ENCODE measurements at places on chromosomes 6 and 20.

DNA sequence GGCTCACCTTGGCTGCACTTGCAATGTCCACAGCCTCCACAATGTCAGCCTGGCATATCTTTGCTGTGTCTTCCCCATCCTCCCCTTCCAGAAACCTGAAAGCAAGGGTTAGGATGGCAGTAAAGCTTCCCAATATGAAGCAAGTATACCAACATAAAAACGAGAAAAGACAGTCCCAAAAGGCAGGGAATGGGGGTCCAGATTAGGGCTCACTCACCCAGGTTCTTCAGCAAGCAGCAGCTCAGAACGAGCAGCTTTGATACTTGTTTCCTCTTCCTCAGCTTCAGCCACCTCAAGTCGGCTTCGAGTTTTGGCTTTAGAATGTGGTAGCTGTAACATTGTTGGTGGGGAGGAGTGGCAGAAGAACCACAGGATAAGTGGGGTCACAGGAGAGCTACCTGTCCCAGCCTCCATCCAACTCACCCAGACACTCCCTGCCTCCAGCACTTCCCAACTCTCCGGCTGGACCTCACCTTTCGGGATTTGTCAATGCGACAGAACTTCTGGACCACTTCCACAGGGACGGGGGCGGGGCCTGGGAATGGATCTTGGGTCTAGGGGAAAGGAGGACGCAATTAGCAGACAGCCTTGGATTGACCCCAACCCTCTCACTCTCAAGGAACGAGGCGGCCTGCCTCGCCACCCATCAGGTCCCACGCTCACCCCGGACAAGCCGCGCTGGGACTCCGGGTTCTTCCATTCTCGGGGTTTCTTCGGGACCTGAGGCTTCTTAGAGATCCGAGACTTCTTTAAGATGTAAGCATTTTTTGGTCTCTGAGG lies 708 bp downstream of the WDR46 start:
- DNase-seq: no peak

DNA sequence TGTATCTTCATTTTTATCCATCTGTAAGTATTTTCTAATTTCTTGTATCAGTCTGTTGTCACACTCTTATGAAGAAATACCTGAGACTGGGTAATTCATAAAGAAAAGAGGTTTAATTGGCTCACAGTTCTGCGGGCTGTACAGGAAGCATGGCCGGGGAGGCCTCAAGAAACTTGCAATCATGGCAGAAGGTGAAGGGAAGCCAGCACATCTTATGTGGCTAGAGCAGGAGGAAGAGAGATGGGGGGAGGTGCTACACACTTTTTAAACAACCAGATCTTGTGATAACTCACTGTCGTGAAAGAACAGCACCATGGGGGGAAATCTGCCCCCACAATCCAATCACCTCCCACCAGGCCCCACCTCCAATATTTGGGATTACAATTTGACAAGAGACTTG lies 10.9 kb upstream of the BCKDHB start:
- DNase-seq: no peak

DNA sequence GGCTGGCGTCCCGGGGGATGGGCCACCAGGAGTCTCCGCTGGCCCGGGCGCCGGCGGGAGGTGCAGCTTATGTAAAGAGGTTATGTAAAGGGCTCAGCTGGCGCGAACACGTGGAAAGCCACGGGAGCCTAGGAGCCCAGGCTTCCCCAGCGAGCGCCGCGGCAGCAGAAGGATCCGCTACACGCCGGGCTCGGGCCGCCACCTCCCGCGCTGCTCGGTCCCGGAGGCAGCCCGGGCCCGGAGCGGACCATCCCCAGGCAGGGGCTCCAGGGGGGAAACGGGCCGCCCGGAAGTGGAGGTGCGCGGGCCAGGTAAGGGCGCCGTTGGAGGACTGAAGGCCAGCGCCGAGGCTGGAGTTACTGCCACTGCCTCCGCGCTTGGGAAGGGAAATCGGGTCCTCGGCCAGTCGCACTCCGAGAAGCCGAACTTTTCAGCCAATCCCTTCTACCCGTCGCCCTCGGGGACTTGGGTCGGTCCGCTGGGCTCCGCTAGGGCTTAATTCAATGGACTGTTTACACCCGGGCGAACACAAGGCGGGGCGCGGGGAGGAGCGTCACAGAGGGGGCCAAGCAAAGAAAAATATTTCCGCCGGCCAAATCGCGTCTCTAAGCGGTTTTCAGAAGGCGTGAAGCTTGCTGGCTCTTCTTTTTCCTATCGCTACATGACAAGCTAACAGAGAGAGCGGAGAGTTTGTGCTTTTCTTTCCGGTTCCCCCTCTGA lies 398 bp downstream of the STK35 start:
- peak; percentile 91 for DNase-seq

DNA sequence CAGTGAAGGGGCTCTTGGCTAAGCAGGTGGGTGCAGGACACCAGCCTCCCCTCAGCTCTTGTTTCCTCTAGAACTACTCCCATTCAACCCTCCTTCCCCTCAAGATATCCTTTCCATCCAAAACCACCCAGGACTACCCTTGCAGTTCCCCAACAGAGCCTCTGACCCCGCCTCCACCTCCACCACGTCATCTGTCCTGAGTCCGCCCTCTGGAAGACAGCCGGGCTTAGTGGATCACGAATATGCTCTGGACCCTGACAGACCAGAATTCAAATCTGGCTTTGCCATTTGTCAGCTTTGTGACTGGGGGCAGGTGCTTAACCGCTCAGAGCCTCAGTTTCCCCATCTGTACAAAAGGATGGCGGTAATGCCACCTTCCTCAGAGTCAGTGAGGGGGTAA lies 31.4 kb downstream of the TFEB start:
- no peak for DNase-seq

- no peak for DNase-seq
Measured at GRCh38 chr20:33539129-33539528, 49.2 kb downstream of the CBFA2T2 start.

DNA sequence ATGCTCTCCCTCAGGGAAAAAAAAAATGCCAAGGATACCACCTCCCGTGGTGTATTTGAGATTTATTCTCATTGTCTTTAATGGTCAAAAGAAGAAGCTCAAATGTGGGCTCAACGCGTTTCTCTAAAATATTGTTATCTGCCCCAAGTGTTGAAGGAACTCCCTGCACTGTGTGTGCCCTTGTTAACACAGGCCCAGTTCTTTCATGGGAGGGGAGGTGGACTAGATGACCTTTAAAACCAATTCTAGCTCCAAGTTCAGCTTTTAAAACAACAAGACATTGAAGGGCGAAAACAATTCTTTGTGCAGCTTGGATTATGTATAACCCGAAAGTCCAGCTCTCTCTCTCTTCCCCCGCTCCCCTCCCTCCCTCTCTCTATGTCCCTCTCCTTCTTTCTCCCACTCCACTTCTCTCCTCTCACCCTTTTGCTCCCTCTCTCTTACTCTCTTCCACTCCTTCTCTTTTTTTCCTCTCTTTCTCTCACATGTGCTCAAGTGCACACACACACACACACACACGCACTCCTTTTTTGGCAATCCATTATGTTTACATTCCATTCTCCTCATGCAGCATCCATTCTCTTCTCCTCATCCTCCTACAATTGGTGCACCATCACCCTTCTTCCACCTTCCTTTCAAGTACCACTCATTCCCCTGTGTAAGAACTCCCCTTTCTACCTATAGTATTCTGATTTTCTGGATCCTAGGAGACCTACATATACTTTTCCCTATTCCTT lies 8.5 kb downstream of the HLA-DMB start:
- no peak for DNase-seq

- no peak for DNase-seq
Measured at GRCh38 chr6:53752856-53753255, 41.9 kb upstream of the LRRC1 start.

DNA sequence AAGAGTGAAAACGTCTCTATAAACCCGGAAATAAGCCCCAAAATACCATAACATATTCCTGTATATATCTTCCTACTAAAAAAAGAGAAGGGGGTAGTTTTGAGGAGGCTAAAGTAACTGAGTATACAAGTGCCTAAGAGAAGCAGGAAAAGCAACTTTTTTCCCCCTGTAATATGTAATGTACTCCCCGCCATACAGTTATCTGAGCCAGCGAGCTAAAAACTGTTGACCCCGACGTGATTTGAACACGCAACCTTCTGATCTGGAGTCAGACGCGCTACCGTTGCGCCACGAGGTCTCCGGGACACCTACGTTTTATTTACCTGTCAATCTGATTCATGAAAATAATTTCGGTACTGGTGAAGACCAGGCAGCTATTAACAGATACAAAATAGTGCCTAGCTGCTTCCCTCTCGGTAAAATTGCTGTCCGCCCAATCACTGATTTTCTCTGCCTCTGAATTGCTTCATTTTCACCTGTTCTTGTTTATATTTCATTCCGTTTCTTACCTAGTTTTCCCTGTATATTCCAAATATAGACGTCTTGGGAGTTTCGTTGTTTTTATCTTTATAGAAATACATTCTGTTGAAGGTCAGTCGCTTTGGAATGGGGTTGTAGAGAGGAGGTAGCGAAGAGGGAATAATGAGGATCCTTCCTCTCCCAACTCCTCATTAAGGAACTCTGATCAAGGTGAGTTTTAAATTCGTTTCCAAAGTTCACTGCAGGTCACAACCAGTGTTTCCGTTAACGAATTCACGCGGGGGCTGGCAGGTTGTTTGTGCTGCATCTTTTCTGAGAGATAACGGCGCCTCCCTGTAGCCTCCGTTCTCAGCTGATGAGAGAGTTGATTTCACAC lies 33.6 kb upstream of the BTN3A2 start:
- DNase-seq: peak; percentile 55

- no peak for DNase-seq
Measured at GRCh38 chr20:41064377-41064776, 35.8 kb downstream of the TOP1 start.

- no peak for DNase-seq
Measured at GRCh38 chr6:151514000-151514730, 20.3 kb downstream of the CCDC170 start.

Data from D341Med (cell line).